ENCODE measurements at places on chromosomes 5 and 9. TPM values are rescaled to one million over a fixed set of nuclear protein-coding genes. Genes with fewer than 3 reads are reported as not detected.

Gene ESM1
- 411 TPM for total RNA-seq

Gene TNFSF15
- total RNA-seq = 0.50 TPM

Gene PCDHGA3
- total RNA-seq = 0.93 TPM

Gene SLC45A2
- total RNA-seq = not detected

Gene PDCD1LG2
- total RNA-seq = 16.1 TPM

Gene HSPA5
- 197 TPM for total RNA-seq

Gene ANXA2R
- 2.1 TPM for total RNA-seq

Gene PCAT7
- total RNA-seq = not detected

Gene SAXO1
- total RNA-seq = not detected

Gene CMYA5
- total RNA-seq = 0.13 TPM

Gene FUBP3
- 40.3 TPM for total RNA-seq

Gene MLANA
- not detected for total RNA-seq

Gene FREM1
- total RNA-seq = 0.27 TPM

Gene PCDHGA10
- 4.7 TPM for total RNA-seq
